Inflammatory macrophage (primary cell): ENCODE measurements at places on chromosomes 1 and 21.

GRCh38 chr1:2130156-2130555 is 64.4 kb downstream of the FAAP20 start:
- DNase-seq, result no peak

DNA sequence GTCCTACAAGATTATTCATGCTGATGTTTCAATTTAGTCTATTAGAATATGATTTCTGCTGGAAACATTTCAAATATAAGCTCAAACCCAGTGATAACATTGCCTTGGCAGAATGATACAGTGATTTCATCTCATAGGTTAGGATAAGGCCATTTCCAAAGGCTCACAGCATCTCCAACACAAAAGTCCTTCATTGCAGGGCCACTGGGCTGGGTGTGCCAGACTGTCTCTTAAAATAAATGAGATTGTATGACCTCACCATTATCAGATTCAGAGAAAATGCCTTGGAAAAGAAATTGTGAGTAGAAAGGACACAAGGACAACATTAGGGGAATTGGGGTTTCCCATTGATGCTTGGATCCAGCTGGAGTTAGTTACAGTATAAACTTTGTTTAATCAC is 30.4 kb downstream of the NGF start:
- no peak for DNase-seq

- peak; percentile 64 for DNase-seq
Observed at GRCh38 chr21:41817228-41817627, 50.4 kb upstream of the RIPK4 start.

- DNase-seq, result no peak
Observed at GRCh38 chr1:20114021-20114648, 5.2 kb downstream of the PLA2G2D start.

DNA sequence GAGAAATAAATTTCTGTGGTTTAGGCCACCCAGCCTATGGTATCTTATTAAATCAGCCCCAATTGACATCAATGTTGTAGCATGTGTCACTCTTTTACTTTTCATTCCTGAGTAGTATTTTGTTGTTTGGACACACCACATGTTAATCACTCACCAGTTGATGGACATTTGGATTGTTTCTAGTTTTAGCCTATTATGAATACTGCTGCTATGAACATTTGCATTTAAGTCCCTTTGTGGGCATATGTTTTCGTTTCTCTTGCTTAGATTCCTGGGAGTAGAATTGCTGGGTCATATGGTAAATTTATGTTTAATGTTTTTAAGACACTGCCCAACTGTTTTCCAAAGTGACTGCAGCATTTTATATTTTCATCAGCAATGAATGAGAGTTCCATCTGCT is 50.2 kb upstream of the NUF2 start:
- DNase-seq, result no peak

- no peak for DNase-seq
Observed at GRCh38 chr1:118154220-118154619, 30.8 kb downstream of the SPAG17 start.

GRCh38 chr1:99580451-99580850 is 65.5 kb upstream of the PALMD start:
- no peak for DNase-seq

DNA sequence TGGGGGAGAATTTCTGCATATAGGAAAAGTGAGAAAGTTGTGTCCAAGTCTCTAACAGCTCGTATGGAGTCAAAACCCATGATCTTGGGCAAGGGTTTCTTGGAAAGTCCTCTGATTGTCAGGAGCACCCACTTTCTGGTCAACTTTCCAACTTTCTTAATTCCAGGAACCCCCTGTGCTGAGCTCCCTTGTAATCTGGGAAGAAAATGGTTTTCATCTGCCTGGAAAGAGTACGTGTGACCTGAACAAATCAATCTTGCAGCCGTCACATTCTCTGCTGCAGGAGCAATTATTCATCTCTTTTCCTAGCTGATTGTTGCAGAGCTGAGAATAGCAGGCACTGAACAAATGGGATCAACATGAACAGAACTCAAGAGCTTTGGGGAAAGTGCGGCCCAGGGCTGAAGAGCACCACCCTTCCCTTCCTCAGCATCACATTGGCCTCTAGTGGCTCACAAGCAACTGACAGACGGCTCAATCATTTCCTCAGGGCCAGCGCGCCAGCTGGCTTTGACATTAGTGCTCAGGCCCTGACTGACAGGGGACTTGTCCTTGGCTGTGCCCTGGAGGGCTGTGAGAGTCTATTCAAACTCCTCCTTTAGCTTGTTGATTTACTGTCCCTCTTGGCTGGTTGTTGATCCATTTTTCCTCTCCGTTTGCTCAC is 295.2 kb downstream of the HLX start:
- peak; percentile 49 for DNase-seq

DNA sequence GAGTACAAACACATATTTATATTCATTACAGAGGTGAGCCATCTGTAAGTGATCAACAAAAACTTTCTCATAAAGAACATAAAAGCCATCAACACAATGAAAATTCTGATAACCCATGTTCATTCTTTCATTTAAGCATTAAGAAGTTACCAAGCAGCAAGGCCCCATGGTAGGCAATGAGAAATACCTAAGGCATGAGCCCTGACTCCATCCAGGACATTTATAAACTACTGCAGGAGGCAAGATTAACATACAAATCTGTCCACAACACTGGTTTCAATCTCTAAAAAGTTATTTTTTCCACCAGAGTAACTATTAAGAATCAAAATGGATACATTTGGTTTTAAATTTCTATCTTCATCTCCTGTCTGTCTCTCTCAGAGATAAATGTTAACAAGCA is 76.1 kb downstream of the SIPA1L2 start:
- DNase-seq, result no peak

GRCh38 chr1:177981200-177981599 is 11.3 kb upstream of the SEC16B start:
- DNase-seq, result no peak

DNA sequence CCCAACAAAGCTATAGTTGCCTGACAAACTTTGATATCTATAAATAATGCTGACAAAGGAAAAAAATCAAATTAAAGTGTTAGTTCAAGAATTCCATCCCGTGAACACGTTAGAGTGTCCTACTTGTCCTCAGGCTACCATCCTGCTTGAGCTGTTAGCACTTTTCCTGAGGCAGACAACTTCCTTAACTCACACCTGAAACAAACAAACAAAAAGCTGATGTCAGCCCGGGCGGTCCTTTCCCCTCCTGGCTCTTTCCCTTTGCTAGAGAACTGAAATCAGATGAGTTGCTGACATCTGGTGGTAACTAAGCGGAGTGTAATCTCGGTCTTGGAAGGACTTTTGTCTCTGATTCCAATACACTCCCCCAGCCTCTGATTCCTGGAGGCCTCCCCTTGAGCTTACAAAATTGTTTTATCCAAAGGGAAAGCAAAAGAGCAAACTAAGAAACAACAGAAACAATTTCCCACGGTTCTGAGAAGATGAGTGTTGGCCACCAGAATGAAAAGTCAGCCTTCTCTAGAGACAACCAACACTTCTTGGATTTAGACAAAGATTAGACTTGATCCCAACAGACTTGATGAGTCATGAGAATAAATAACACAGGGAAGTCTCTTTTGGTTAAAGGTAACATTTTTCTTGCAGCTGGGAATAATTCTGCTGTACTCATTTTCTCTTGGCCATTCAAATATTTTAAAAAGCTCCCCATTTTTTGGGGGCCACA is 135.4 kb downstream of the PROX1 start:
- DNase-seq, result peak; percentile 2

- DNase-seq, result no peak
Observed at GRCh38 chr1:209249280-209249670, 334.2 kb upstream of the CAMK1G start.

- DNase-seq, result no peak
Observed at GRCh38 chr1:21495225-21495820, 13.9 kb upstream of the ALPL start.

GRCh38 chr1:65509912-65510680 is 89.6 kb downstream of the LEPR start:
- DNase-seq, result no peak

DNA sequence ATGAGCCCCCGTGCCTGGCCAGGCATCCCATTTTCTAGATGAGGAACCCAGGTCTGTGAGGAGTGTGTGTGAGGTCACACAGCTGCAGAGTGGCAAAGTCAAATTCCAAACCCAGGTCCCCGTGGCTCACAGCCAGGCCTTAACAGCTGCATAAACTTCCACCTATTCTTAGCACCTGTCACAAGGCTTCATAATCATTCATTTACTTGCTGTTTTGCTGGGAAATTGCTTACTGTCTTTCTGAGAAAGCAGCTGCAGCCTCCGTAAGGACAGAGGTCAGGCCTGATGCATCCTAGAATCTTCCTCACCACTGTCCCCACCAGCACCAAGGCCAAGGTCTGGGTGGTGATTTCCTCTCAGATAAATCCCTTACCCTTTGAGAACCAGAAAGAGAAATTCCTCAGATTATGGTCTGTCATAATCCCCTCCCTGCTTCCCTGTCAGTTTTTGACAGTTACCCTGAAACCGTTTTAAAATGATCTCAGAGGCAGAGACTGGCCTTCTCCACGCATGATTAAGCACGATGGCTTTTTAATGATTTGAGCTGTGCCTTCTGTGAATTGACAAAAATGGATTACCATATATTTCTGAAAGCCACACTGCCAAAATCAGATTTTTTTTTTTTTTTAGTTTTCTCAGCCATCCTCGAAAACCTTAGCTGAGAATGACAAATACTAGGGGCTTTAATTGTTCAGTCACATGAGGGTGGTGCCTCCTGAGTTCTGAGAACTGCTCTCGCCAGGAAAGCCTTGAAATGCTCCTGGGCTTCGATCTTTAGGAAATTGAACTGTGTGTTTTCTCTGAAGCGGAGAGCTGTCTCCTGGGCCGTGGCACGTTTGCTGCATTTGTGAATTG is 70.0 kb upstream of the SELENON start:
- DNase-seq, result no peak

GRCh38 chr1:175217721-175218531 is 25.4 kb upstream of the KIAA0040 start:
- DNase-seq, result no peak

DNA sequence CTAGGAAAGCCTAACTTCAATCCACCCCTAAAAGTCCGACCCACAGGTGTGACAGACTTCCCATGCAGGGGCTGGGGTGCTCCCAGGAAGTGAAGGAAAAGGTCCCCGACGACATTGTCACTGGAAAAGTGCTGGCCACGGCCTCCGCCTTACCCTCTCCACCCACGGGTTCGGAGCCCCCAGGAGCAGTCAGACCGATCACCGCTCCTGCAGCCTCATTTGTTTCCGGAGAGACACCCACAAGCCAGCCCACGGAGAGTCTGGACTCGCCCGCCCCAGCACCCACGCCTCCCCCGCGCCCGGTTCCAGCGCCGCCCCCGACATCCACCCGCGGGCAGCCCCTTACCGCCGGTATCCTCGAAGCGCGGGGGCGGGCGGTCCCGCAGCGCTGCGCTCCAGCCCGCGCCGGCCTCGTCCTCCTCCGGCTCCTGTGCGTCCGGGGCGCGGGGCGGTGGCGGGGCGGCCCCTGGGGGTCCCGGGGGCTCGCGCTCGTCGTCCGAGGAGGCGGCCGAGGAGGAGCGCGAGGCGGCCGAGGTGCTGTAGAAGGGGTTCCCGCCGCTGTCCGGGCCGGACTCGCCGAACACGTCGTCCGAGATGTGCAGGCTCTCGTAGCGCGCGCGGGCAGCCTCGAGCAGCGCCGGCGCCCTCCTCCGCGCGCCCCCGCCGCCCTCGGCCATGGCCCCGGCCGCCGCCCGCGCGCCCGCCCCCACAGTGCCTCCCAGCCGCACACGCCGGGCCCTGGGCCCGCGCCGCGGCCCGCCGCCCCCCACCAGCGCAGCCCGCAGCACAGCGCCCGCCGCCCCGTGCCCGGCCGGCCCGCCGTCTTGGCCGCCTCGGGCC is 660 bp downstream of the PGBD5 start:
- DNase-seq, result no peak

DNA sequence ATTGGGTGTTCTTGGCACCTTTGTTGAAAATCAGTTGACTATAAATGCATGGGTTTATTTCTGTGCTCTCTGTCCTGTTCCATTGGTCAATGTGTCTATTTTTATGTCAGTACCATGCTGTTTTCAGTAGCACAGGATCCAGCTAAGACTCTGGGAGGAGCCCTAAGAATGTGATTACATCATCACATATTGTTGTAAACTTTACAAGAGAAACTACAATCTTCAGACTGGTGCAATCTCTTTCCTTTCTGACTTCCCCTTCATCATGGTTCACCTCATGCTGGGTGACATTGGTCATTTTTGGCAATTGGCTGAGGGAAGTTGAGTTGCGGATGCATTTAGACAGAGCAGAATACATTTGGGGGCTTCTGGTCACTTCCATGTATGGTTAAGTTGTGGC is 88.4 kb downstream of the C21orf91 start:
- DNase-seq, result peak; percentile 87

DNA sequence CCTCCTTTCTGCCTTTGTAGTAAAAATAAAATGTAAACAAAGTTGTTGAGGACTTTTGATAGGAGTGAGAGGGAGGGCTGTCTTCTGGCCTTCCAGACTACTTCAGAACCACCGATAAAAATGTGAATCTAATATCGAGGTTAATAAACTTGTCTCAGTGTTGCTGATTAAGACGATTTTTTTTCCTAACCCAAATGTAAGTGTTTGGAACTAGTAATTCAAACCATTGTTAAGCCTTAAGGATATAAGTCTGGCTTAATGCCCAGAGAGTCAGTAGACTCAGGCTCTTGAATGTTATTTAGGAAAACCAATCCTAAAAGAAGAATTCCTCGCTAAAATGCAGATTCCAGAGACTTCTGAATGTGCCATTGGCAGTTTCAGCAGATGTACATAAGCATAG is 356.9 kb downstream of the SIPA1L2 start:
- DNase-seq, result no peak

DNA sequence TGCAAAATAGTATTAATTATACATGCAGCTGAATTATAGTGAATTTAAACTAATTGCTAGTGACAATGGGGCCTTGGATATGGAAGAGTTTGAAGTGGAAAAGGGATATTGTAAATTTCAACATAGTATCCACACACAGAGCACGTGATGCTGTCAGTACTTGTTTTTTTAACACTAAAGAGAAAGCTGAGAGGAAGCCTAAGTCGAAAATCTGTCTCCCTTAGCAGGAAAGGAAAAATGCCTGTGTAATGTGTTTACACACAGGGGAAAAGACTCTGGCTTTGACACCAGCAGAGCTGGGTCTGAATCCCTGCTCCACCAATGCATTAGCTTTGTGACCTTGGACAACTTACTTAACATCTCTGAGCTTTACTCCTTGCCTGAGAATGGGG is 42.6 kb downstream of the PCSK9 start:
- DNase-seq, result no peak

GRCh38 chr1:85576642-85577418 is 3.7 kb upstream of the CCN1 start:
- DNase-seq, result no peak

DNA sequence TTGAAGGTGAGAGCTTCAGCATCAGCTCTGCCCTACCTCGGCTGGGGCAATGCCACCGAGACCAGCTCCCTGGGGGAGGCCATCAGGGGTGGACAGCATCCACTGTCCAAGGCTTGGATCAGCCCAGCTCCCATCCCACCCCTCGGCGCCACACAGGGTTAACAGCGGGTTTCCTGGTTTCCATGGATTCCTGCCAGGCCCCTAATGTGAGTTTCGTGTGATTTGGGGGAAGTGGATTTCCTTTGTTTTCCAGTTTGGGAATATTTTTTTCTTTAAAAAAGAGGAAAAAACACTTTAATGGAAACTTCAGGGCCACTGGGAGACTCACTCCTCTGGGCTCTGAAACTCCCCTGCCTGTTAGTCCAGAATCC is 34.3 kb downstream of the CASZ1 start:
- no peak for DNase-seq

GRCh38 chr1:239870194-239870593 is 221.5 kb upstream of the FMN2 start:
- no peak for DNase-seq

GRCh38 chr21:35326677-35327076 is 277.6 kb upstream of the RUNX1 start:
- DNase-seq, result no peak
